ENCODE measurements at places on chromosomes 12 and 14.

DNA sequence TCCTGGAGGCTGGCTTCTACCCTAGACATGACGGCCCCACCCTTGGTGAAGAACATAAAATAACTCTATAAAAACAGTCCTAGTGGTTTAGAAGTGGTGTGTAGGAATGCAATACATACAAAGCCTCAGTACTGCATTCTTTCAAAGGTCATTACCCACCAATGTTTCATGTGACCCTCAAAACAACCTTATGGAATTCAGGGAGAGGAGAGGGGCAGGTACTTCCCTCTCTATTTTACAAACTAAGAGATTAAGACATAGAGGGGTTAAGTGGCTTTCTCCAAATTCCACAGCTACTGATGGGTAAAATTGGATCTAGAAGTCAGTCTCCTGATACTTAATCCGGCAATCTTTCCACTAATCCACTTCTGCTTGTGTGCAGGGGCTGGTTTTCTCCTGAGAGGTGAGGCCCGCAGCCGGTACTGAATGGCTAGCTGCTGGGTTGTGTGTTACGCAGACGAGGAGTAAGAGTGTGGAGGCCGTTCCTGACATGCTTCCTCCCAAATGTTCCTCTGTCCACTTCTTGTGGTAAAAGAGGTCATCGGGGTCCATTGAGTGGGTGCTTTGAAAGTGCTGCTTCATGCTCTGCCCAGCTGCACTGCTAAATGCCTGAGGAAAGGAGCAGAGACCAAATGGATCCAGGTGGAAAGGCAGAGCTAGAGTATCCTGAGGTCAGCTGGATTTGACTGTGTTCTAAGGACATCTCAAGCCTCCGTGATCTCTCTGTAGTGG lies 16.2 kb downstream of the SLC7A8 start:
- no peak for DNase-seq

GRCh38 chr14:95014036-95014435 lies 143.3 kb downstream of the DICER1 start:
- DNase-seq = no peak

DNA sequence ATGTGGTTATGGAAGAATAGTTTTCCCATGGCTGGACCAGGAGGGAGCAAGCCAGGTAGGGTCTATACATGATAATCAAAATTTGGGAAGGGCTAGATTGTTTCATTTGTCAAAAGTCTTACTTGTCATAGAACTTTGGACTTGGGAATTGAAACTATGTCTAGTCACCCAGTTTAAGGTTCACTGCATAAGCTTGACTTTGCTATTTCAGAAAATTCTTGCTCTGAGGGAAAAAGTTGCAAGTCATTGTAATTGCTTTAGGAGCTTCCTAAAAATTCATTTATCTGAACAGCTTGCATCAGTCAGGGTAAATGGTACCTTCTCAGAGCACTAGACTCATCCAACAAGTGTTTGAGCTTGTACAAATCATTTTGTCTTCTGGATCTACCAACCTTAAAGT lies 1194.7 kb downstream of the GALC start:
- no peak for DNase-seq

GRCh38 chr14:97695456-97695981 lies 898.3 kb downstream of the VRK1 start:
- DNase-seq = no peak

DNA sequence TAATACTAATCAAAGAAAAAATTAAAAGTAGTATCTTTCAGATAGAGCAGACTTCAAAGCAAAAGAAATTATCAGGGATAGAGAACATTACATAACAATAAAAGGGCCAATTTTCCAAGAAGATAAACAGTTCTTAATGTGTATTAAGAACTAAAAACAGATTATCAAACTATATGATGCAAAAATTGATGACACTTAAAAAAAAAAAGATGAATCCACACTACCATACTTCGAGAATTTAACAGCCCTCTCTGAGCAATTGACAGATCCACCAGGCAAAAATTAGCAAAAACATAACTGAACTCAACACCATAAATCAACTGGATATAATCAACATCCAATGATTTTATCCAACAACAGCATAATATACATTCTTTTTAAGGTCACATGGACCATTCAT lies 686.5 kb downstream of the LRFN5 start:
- no peak for DNase-seq

GRCh38 chr14:95317817-95318343 lies 1.8 kb downstream of the CLMN start:
- DNase-seq = no peak

GRCh38 chr12:109163167-109163566 lies 46.8 kb downstream of the ACACB start:
- no peak for DNase-seq

- no peak for DNase-seq
Measured at GRCh38 chr12:26694402-26694801, 138.6 kb downstream of the ITPR2 start.

All from caudate nucleus (tissue), 63 donors.